Endodermal cell (in vitro differentiated cells): ENCODE measurements at places on chromosomes 16 and 17. TPM values are rescaled to one million over a fixed set of nuclear protein-coding genes. Genes with fewer than 3 reads are reported as not detected.

The PTGES3L gene
- total RNA-seq, result 7.1 and 7.9 TPM in 2 replicates

The HOXB3 gene
- not detected in 3 replicates for total RNA-seq

DNA sequence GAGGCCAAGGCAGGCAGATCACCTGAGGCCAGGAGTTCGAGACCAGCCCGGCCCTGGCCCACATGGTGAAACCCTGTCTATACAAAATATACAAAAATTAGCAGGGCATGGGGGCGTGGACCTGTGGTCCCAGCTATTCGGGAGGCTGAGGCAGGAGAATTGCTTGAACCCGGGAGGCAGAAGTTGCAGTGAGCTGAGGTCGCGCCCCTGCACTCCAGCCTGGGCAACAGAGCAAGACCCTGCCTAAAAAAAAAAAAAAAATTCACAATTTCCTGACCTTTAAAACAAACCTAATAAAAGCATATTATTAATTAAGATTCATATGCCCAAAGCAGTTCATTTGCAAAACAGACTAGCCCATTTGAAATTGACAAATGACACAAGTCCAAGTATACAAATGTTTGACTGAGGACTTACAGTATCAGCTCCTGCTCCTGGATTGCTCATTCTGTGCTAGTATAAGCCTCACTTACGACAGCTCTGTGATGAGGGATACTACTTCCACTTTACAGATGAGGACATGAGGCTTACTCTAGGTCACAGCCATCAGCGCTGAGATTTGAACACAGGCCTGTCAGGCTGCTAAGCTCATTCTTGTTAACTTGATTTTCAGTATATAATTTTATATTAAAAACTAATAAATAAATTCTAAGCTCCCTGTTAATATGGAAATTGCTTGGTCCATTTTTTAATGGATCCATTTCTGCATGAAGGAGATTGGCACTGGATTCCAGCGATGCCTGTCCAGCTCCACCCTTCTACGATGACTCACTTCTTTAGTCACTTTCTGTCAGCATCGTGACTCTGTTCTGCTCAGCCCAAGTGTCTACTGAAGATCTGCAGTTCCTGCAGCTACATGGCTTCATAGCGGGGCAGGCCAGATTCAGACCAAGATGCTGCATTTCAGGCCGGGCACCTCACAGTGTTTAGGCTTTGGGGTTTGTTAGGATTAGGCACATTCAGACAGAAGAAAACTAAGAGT, 88.2 kb downstream of the WDR59 start:
- H3K4me3 ChIP-seq, result no peak overlapping the region
- peaks cover 69% of the 10 kb centered on the region for H3K36me3 ChIP-seq
- no peak overlapping the region for H3K27ac ChIP-seq
- no peaks in the 10 kb centered on the region for H3K27me3 ChIP-seq
- H3K4me1 ChIP-seq, result no peaks in the 10 kb centered on the region

GRCh38 chr16:4586291-4586690, 28.4 kb downstream of the UBALD1 start:
- H3K4me1 ChIP-seq, result no peaks in the 10 kb centered on the region
- H3K36me3 ChIP-seq, result no peaks in the 10 kb centered on the region
- no peak overlapping the region for H3K4me3 ChIP-seq
- H3K27ac ChIP-seq, result peak overlapping the region; percentile 30
- H3K27me3 ChIP-seq, result no peaks in the 10 kb centered on the region
- DNase-seq, result peak; percentile 40

DNA sequence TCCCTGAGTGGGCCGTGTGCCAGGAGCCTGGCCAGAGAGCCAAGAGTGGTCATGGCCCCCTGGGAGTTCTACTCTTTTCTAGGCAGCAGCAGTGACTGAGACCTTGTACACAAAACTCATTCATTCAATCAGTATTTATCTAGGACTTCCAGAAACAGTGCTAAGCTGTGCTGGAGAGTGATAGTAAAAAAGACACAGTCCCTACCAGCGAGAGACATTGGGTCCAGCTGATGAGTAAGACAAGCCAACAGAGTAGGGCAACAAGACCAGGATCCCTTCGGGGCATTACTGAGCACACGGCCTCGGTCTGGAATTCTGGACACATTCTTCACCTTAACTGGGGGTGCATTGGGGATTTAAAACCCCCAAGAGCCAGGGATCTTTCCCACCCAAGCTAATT, 20.2 kb downstream of the CBX4 start:
- H3K27ac ChIP-seq, result no peak overlapping the region
- DNase-seq, result no peak
- peaks cover 3% of the 10 kb centered on the region for H3K4me1 ChIP-seq
- no peak overlapping the region for H3K4me3 ChIP-seq
- peaks cover 89% of the 10 kb centered on the region for H3K27me3 ChIP-seq
- no peaks in the 10 kb centered on the region for H3K36me3 ChIP-seq

The HSPB9 gene
- 0.23 TPM in 1 of 2 replicates, not detected in the other for total RNA-seq

The CIAO2B gene
- 70.2 and 74.8 TPM in 2 replicates for total RNA-seq

The CPHXL2 gene
- not detected in 2 replicates for total RNA-seq

DNA sequence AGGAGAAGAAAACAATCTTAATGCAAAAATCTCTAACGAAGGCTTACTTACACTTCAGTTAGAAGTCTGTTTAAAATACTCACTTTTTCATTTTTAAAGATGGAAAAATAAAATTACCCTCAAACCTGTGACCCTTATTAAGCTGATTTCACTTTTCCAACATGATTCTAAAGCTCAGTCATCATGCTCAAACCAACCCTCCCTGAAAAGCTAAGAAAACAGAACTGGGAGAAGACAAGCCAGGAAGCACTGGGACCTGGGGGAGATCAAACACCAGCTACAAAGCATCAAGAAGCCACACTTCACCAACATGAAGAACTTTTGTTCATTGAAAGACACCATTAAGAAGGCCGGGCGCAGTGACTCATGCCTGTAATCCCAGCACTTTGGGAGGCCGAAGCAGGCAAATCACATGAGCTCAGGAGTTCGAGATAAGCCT, 88.8 kb downstream of the LITAF start:
- no peak overlapping the region for H3K4me3 ChIP-seq
- H3K4me1 ChIP-seq, result no peaks in the 10 kb centered on the region
- no peaks in the 10 kb centered on the region for H3K27me3 ChIP-seq
- H3K27ac ChIP-seq, result peak overlapping the region; percentile 76
- H3K36me3 ChIP-seq, result no peaks in the 10 kb centered on the region

The CMTM1 gene
- 3.3 to 5.4 TPM (median 5.3 TPM) in 3 replicates for total RNA-seq

DNA sequence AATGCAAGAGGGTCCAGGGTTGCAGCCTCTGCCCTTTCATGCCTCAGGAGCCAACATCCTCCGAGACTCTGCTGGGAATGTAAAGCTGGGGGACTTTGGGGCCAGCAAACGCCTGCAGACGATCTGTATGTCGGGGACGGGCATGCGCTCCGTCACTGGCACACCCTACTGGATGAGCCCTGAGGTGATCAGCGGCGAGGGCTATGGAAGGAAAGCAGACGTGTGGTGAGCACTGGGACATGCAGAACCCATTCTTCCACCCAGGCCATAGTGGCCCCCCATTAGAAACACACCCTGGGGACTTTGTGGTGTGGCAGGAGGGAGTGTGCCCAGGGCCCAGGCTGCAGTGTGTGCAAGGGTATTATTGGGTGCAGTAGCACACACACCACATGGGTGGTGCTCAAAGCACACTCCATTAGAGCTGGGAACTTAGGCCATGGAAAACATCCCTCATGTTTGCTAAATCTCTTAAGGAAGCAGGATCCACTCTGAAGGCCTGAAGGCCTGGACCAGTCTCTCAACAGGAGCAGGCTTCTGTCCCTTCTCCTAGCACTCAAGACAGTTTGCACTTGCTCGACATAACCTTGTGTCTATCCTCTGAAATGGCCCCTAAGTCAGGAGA, 7.6 kb downstream of the LIMD2 start:
- no peak overlapping the region for H3K27ac ChIP-seq
- DNase-seq, result no peak
- H3K27me3 ChIP-seq, result no peaks in the 10 kb centered on the region
- no peak overlapping the region for H3K4me3 ChIP-seq
- H3K36me3 ChIP-seq, result peaks cover 52% of the 10 kb centered on the region

The TBX6 gene
- 2.4 and 3.0 TPM in 2 replicates for total RNA-seq

The SBK1 gene
- 55.3 and 55.9 TPM in 2 replicates for total RNA-seq

GRCh38 chr16:31148896-31149295, 970 bp downstream of the PRSS36 start:
- no peak overlapping the region for H3K27ac ChIP-seq
- peaks cover 20% of the 10 kb centered on the region for H3K27me3 ChIP-seq
- no peaks in the 10 kb centered on the region for H3K36me3 ChIP-seq
- H3K4me3 ChIP-seq, result no peak overlapping the region
- no peaks in the 10 kb centered on the region for H3K4me1 ChIP-seq
- peak; percentile 41 for DNase-seq

- H3K36me3 ChIP-seq, result no peaks in the 10 kb centered on the region
- H3K27ac ChIP-seq, result no peak overlapping the region
- no peaks in the 10 kb centered on the region for H3K27me3 ChIP-seq
- peak; percentile 90 for DNase-seq
- peaks cover 9% of the 10 kb centered on the region for H3K4me1 ChIP-seq
- no peak overlapping the region for H3K4me3 ChIP-seq
Observed at GRCh38 chr17:36608794-36609497, 7.6 kb downstream of the MRM1 start.

The PLXDC1 gene
- total RNA-seq, result 9.0 to 15.5 TPM (median 11.5 TPM) in 3 replicates

DNA sequence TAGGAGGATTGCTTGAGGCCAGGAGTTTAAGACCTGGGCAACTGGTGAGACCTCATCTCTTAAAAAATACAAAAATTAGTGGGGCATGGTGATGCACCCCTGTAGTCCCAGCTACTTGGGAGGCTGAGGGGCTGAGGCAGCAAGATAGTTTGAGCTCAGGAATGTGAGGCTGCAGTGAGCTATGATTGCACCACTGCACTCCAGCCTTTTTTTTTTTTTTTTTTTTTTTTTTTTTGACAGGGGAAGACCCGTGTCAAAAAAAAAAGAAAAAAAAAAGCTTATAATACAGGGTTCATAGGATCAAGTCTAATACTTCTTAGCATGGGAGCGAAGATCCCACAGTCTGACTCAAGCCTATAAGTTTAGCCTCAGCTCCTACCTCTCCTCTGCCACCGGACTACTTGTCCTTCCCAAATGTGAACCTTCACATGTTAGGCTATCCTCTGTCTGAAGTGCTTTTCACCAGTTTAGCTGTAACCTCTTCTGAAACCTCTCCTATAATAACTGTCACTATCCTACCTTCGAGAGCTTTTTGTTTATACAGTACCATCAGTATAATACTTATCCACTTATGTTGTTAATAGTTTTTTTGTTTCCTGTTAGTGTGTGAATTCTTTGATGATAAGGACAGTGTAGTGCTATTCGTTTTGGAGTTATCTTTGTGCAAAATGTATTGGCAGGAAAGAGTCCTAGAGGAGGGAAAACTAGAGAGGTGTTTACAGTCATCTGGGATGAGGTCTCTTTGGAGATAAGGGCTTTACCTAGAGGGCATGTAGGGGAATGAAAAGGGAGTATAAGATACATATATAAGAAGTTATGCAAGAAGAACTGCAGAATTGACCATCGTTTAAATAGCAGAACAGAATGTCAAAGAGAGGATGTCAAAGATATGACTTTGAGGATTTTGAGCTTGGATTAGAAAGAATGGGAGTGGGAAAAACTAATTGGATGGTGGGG, 15.5 kb downstream of the CPD start:
- peaks cover 29% of the 10 kb centered on the region for H3K36me3 ChIP-seq
- no peak for DNase-seq
- H3K27ac ChIP-seq, result no peak overlapping the region
- peaks cover 25% of the 10 kb centered on the region for H3K4me1 ChIP-seq
- H3K27me3 ChIP-seq, result no peaks in the 10 kb centered on the region
- no peak overlapping the region for H3K4me3 ChIP-seq

DNA sequence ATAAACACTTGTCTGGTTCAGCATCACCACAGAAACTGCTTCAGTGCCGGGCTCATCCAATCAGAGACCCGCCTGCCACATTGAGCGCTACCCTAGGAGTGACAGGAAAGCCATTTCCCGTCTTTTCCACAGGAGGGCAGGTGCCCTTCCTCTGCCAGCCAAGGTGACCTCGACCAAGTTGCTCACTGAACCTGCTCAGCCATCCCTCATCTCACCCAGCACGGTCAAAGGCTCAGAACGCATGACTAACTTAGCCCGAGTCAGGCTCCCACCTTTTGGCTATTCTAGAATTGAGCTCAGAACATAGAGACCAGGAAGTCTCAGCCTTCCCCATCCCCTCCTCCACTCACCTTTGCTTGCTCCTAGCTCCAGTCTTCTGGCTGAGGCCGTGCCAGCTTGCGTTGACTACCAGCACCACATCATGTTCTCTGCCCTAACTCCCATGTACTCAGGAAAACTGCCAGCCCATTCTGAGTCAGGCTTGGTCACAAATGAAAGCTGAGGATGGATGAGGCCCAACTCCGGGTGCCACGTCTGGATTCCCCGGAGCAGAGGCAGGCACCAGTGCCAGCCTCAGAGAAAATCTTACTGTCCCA, 15.6 kb downstream of the MRPS23 start:
- H3K36me3 ChIP-seq, result peaks cover 17% of the 10 kb centered on the region
- no peak overlapping the region for H3K27ac ChIP-seq
- DNase-seq, result peak; percentile 88
- H3K4me3 ChIP-seq, result no peak overlapping the region

The DNAI2 gene
- total RNA-seq, result not detected in 2 replicates
